ENCODE measurements at places on chromosomes 7 and 10. TPM values are rescaled to one million over a fixed set of nuclear protein-coding genes. Genes with fewer than 3 reads are reported as not detected.

Gene CYP3A7
- not detected for total RNA-seq

Gene COL28A1
- 2.4 TPM for total RNA-seq

DNA sequence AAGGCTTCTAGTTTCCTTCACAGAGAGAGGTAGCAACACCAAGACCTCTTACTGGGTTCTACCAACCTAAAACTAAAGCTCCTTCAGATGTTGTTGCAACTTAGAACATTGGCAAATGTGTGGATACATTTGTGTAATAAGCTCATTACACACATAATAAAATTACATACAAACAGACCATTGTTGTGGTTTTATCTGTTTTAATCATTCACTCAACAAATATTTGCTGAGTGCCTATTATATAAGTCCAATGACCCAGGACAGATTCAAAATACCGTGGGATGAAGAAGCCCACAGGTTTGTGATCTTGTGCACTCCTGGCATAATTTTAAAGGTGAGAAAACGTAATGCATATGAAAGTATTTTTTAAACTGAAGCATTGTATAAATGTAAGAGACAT lies 160.4 kb upstream of the NPVF start:
- H3K27me3 ChIP-seq, result no peaks in the 10 kb centered on the region
- H3K4me1 ChIP-seq, result no peaks in the 10 kb centered on the region
- H3K36me3 ChIP-seq, result no peaks in the 10 kb centered on the region
- no peak overlapping the region for H3K4me3 ChIP-seq
- no peak for DNase-seq
- no peak overlapping the region for H3K27ac ChIP-seq

DNA sequence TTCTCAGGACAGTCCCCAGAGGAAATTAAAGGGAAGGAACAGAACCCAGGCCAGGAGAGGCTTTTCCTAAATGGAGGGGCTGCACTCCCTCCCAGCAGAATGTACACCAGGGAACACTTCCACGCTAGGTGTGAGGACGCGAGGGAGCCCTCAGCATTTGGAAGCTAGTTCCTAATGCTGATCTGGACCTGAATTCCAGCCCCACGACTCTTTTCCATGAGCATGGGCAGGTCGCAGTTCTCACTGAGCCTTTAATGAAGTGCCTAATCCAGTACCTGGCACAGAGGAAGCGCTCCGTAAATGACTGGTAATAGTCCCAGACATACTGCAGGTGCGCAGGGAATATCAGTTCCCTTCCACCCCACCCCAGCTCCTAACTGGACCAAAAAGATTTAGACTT lies 1.1 kb downstream of the ALOX5 start:
- H3K4me3 ChIP-seq, result peak overlapping the region; percentile 60
- no peaks in the 10 kb centered on the region for H3K4me1 ChIP-seq
- no peaks in the 10 kb centered on the region for H3K36me3 ChIP-seq
- H3K27me3 ChIP-seq, result no peaks in the 10 kb centered on the region
- H3K27ac ChIP-seq, result peak overlapping the region; percentile 67

GRCh38 chr7:74199551-74200355 lies 10.1 kb upstream of the LAT2 start:
- no peak for DNase-seq
- H3K4me3 ChIP-seq, result no peak overlapping the region
- H3K27ac ChIP-seq, result no peak overlapping the region
- no peaks in the 10 kb centered on the region for H3K4me1 ChIP-seq
- no peaks in the 10 kb centered on the region for H3K27me3 ChIP-seq
- peaks cover 25% of the 10 kb centered on the region for H3K36me3 ChIP-seq
